Substantia nigra (tissue), 51 donors: ENCODE measurements at places on chromosomes 13 and 19.
A peak's percentile ranks its signal among the peaks of the same experiment; 100 is the strongest.

- peak; percentile 55 for DNase-seq
These were observed 105.3 kb downstream of the RGCC start for GRCh38 chr13:41562541-41563178.

DNA sequence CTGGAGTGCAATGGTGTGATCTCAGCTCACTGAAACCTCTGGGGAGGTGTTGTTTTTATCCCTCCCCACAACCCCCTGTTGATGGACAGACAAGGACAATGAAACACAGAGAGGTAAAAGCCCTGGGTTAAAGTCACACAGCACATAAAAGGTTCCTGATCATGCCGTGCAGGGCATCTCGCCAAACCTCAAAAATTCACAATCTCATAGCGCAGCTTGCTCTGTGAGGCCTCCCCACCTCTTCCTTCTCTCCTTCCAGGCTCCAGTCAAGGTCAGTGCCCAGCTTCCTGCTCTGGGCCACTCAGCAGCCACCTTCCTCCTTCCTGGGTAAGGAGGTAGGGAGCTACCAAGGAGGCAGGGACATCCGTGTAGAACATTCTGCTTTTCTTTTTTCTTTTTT is 2.3 kb downstream of the FUT2 start:
- DNase-seq, result no peak

DNA sequence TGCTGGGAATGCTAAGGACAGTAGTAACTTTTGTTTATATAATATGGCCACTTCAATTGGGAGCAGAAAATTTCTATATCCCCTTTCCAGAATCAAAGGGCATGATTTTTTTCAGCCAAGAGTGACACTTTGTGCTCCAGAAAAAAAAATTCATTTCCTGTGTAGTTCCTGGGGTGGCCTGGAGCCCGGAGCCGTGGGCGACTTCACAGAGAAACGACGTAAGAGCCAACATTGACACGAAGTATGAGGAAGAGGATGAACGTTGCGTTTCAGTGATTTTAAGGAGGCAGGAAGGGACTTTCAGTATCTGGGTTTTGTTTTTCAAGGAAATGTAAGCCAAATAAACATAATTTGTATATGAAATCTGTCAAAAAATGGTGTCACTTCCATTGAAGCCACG is 187.6 kb downstream of the STK24 start:
- DNase-seq, result no peak

GRCh38 chr19:50050406-50051227 is 24.8 kb downstream of the ZNF473 start:
- peak; percentile 78 for DNase-seq
